Activated CD4-positive, alpha-beta T cell treated with anti-CD3 and anti-CD28 coated beads, Interleukin-2, amount 50 U/mL, for 16 hours (primary cell): ENCODE measurements at places on chromosomes 16 and 17.

GRCh38 chr16:12315330-12316136 lies 339.0 kb downstream of the SNX29 start:
- DNase-seq: no peak

GRCh38 chr17:19237389-19238166 lies 412 bp downstream of the EPN2 start:
- DNase-seq: no peak

DNA sequence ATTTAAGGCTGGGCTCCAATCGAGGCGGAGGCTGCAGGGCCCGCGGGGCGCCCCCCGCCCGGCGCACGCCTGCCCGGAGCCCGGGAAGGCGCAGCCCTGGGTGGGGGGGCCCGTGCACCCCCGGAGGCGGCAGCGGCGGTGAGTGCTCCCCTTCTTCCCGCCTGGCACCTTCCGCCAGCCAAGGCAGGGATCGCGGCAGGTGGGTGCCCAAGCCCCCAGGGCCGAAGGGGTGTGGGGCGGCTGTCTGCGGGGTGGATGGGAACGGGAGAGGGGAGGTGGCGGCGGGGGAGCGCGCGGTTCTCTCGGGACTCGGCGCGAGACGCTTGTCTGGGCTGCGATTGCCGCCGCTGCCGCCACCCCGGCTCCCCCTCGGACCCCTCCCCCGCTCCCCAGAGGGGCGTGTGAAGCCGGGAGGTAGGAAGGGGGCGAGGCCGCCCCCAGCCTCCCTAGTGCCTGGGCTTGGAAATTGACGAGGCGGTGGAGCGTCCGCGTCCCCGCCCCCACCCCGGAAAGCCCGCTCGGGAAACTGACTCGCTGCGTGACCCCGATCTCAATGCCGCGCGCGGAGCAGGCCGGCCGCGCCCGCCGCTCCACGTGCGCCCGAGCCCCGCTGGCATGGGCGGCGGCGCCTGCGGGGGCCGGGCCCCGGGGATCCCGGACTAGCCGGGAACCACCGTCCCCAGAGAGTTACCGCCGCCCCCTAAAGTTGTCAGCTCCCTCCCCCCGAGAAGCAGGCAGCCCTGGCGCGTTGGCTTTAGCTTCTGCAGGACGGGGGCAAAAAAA lies 231.5 kb downstream of the MRTFB start:
- no peak for DNase-seq

DNA sequence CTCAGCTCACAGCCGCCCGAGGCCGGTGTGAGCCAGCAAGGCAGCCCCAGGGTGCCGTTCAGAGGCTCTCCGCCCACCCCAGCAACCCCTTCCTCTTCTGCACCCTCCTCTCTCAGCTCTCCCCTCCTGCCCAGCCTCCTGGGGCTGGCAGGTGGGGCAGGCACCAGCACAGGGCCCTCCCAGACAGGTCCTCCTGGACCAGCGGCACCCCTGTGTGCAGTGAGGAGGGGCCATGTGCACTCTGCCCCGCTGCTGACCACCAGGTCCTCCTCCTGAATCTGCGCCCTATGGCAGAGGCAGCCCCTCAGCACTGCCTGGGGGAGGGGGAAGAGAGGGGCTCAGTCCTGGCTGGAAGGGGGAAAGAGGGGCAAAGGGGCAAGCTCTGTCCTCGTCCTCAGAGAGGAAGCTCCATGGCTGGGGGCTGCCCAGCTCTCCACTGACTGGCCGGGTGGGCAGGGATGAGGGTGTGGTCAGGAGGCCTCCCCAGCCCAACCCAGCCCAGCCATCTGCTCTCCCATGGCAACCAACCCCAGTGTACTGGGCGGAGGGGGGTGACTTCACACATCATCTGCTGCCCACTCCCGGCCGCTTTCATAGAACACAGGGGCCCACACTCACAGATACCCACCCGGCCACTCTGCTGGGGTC lies 5.4 kb upstream of the BCAR1 start:
- no peak for DNase-seq

DNA sequence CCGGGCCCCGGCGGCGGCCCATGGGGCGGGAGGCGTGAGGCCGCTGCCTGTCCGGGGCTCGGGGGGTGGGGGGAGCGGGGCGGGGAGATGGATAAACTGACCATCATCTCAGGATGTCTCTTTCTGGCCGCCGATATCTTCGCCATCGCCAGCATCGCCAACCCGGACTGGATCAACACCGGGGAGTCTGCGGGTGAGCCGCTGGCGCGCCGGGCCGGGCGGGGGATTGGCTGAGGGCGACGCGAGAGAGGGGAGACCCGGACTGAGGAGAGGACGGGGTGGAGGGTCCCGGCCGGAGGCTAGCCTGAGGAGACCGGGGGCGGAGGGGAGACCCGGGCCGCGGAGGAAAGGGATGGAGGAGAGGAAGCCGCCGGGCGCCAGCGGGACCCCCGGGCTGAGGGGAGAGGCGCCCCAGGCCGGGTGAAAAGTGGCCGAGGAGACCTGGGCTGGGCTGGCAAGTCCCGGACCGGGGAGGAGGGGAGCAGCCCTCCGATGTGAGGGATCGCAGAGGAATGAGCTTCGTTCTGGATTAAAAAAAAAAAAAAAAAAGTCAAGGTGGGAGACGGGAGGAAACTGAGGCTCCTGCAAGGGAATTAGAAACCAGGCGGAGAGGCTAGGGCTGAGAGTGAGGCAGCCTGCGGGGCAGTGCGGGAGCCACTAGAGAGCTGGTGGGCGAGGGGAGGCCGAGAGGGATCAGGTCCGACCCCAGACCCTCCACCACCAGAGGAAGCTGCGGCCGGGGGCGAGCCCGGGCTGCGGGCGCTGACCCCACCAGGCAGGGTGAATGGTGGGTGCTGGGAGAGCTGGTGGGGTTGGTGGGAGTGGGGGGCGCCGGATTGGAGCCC lies 526 bp downstream of the MOSMO start:
- no peak for DNase-seq

DNA sequence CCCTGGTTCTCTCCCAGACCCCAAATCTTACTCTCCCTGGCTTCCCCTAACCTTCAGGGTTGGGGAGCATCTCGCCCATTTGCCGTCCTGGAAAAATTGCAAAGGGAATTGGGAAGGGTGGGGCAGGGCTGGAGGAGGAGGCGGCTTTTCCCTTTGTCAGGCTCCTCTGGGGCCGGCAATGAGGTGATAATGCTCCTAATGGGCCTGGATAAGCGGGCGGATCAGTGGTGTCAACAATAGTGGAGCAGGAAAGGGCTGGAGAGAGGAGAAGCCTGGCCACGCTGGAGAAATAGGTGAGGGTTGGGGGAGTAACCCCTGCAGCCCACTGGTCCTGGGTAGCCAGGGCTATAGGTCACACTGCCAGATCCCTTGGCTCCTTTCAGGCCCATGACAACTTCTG lies 12.3 kb downstream of the SCN4A start:
- DNase-seq: no peak

DNA sequence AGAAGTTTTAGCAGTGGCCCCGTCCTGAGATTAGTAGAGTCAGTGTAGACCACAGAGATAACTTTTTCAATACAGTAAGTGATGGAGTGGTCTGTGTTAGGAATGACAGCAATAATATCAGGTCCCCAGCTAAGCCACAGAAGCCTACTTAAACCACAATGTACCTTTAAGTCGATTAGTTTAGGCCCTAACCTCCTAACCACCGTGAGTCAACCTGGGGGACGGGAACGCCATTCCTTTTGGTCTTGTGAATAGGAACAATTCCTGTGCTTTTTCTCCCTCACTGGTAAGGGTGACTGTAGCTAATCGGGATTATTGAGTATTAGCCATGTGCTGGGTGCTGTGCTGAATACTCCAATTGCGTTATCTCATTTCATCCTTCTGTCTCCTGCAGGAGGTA lies 14.0 kb downstream of the YPEL2 start:
- no peak for DNase-seq

GRCh38 chr16:26747760-26748159 lies 319.0 kb upstream of the C16orf82 start:
- DNase-seq: no peak

DNA sequence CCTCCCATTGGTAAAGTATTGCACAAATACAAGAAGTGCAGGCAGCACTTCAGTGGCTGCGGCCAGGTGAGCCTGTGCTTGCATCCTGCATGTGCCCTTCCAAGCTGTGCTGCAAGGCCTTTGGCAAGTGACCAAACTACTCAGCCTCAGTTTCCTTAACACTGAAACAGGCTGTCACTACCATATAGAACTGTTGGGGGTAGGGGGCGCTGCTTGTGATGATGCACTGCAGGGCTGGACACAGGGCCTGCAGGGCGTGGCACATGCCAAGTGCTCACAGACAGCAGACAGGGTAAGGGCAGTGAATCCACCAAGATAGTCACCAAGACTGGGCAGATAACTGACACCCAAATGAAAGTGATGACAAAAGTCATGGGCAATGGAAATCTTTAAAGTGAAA lies 65.6 kb upstream of the SREBF1 start:
- no peak for DNase-seq

DNA sequence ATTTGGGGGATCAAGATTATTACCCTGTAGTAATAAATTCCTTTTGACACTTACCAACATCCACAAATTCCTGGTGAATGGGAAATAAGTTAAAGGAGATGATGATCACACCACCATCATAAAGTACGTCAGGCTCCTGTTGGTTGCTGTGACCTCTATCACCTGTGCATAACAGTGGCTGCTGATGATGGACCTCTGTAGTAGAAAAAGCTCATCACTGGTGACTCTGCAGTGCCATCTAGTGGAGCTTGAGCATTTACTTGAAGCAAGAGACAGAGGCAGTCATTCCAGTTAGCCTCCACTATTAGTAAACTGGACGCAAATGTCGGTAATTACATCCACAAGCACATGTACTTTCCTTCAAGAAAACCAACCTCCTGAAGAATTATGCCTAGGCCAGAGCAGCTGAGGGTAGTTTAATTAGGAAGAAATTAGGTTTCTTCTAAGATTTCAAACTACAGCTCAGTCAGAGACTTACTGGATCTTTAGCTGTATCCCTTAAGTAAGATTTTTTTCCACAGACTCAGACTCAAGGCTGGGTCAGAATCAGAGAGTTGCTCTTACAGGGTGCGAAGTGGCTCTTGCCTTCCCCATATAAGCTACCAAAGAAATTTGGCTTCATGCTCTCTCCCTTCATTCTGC lies 39.3 kb downstream of the CYB561 start:
- peak; percentile 81 for DNase-seq

DNA sequence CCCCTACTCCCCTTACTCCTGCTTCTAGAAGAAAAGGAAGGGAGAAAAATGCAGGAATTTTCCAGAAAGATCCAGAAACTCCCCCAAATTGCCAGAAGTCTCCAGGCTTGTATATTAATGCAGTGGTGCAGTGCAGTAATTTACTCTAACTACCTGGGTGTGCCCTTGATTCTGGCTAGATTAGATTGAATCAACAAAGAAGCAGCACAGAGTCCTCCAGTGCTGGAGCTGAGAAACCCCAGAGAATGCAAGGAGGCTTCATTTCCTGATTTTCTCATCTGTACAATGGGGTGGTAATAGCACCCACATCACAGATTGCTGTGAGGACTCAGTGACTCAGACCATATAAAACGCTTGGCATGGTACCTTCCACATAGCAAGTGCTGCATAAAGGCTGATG lies 247.3 kb upstream of the RPL38 start:
- no peak for DNase-seq

DNA sequence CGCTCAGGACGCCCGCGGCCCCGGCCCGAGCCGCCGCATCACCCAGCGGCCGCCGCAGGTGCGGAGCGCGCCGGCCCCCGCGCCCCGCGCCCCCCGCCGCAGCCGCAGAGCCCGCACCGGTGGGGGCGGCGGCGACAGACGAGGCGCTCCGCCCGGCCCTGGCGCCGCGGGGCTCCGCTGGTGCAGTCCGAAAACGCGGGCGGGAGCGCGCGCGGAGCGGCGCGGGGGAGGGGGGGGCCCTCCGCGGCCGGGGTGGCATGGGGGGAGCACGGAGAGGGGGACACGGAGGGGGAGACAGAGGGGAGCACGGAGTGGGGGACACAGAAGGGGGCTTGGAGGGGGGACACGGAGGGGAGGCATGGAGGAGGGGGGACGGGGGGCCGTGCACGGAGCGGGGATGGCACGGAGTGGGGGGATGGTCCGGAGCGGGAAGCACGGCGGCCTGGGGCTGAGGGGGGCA lies at the start of gene AATK:
Gene AATK (minus strand): TSS at position 189 of the 460 bp plus-strand sequence. CDS start 229 bp downstream, outside the sequence.
- DNase-seq: no peak

GRCh38 chr16:54856871-54857270 lies 73.8 kb upstream of the IRX5 start:
- DNase-seq: no peak

- DNase-seq: no peak
Measured at GRCh38 chr17:65529761-65530522, 31.5 kb downstream of the AXIN2 start.

DNA sequence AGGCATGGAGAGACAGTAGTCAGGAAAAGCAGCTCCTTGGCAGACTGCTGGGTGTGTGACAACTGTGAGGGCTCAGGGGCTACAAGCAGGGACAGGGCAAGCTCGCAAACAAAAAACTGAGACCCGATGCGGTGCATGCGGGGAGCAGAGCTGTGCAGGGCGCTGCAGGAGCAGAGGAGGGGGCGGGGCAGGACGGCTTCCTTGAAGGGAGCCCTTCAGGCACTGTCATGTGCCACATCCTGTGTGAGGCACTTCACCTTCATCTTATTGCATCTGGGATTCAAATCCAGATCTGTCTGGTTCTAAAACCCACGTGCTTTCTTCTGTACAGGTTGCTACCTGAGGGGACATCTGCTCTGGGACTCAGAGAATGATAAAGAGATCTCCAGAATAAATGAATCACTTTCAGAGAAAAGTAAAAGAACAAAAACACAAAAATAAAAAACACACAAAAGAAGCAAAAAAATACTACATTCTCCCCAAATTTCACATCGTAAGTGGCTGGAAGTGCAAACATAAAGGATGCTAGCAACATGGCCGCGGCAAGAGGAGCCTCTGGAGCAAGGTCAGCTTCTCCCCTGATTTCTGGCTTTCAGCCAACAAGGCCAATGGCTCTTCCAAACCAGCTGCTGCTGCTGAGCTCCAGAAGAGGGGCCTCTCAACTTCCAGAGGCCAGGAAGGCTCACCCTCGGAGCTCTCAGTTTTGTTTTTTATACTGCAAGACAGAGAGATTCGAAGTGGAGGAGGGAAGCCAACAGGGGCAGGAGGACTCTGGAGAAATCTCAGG lies 14.2 kb downstream of the LYRM9 start:
- DNase-seq: peak; percentile 51
